ENCODE measurements at places on chromosomes 6 and 20.

GRCh38 chr6:19999319-20000191 lies 162.4 kb downstream of the ID4 start:
- DNase-seq: no peak

- DNase-seq: no peak
These were observed at the start of gene F13A1 for GRCh38 chr6:6319952-6320811. TSS of gene F13A1 (minus strand) at chr6:6320662. CDS start at chr6:6318664, 1,998 bp downstream.

DNA sequence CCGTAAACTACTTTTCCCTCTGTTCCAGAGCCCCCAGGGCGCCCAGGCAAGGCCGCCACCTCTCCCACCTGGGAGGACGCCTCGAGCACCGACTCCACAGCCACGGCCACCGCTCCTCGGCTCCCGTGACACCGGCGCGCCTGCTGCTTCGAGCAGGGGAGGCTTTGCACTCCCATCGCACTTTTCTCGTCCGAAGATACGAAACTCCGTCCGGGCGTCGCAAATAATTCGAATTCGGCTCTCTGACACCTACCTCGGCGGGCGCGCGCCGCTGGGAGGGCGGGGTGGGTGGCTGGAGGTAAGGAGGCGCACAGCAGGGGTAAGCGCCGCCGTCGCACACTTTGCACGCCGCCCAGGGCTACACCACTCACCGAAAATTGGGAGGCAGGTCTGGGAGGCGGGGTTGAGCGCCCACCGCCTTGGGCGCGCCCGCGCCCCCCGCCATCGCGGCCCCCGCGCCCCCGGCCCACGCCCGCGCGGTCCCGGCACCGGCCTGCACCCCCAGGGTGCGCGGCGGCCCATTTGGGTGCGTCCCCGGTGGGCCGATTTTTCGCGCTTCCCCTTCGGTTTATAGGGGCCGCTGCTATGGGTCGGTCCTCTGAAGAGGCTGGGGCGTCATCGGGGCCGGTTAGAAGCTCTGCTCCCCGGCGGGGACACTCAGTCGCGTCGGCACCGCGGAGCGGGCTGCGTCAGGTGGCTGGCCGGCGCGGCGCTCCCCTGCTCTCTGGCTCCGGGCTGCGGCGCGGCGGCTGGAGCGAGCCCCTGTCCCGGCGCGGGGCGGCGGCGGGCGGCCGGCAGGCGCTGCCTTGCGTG lies 36.2 kb downstream of the GNAS start:
- DNase-seq: peak; percentile 64

DNA sequence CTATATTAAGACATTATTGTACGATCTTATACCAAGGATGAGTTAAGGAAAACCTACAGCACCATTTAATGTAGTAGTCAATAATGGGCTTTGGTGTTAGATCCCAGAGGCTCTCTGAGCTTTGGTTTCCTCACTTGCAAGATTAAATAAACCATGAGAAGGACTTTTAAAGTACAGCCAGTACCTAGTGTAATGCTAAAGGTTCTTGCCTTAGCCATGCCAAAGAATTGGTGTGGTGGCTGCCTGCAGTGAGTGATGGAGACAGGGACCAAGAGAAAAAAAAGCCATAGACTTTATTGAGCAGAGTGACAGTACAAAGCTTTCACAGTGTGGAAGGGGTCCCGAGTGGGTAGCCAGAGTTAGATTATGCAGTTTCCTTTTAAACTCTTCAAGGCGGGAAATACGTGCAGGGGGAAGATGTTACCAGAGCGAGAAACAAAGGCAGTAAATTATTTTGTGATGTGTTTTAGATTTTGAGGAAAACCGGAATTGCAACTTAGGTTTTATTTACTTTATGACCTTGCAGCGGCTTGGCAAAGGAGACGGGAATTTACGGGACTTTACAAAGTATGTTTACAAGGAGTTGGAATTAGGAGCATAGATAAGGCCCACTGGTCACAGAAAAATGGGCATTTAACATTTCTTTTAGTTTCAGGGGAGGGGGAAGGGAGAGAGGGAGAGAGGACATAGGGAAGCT lies 100.4 kb downstream of the MYO6 start:
- no peak for DNase-seq

DNA sequence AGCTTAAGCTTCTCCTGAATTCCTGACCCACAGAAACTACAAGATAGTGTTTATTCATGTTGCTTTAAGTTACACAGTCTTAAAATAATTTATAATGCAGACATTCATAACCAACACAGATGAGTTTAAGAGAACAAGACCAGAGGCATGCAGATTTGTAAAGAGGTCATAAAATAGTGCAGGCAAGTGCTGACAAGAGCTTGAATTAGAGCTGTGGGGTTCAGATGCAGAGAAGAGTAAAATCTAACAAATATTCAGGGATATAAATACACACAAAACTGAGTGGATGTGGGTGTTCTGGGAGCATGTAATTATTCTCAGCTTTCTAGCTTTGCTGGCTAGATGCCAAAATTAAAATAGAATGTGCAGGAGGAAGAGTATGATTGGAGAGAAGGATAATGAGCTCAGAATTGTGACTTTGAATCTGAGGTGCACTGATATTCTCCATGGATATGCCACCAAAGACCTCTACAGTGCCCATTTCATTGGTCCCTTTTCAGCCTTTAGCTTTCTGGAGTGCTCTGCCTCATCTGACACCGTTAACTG lies 291.9 kb upstream of the SGK1 start:
- DNase-seq: no peak

DNA sequence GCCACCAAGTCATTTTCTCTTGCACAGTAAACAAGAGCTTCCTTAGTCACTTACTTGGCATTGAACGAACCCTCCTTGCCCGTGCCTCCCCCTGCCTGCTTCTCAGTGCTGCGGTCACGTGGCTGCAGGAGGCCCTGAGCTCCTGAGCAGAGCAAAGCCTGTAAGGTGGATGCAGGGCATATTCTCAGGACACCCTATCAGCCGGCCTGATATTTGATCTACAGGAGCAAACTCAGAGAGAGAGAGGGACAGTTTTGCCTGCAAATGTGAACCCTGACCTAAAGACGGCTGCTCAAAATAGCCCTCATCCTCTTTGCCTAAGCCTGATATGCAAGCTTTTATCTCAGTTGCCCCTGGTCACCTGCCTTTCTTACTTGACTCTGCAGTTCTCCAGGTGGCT lies 93.0 kb upstream of the POPDC3 start:
- DNase-seq: no peak

DNA sequence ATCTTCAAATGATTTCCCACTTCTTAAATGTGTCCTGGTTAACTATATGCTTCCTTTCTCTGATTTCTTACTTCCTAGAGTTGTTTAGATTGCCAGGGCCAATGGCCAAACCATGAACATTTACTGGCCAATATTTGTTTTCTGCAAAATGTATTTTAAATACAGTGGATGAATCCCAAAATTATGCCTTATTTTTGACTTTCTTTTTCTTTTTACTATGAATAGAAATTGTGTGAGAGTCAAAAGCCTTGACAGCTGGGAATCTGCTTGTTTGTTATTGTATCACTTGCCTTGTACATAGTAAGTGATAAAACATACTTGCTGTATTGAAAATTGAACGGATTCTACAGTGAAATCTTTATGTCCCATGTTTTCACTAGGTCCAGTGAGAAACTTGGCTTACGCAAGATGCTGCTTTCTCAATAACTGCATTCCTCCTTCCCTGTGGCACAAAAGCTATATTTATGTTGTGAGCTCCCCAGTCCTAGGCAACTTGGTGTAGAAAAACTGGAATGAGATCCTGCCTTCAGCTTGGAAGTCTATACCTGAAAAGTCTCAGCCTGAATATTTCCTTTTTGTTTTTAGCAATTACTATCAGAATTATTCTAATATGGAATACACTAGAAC lies 295.2 kb downstream of the EPHA7 start:
- no peak for DNase-seq

GRCh38 chr20:46230801-46231282 lies 77.5 kb downstream of the CDH22 start:
- no peak for DNase-seq

GRCh38 chr20:59159091-59159490 lies 4.5 kb upstream of the ZNF831 start:
- no peak for DNase-seq

- no peak for DNase-seq
These were observed 110.2 kb upstream of the RREB1 start for GRCh38 chr6:6997263-6998193.

- DNase-seq: no peak
These were observed 263.0 kb downstream of the FOXC1 start for GRCh38 chr6:1872649-1873131.

DNA sequence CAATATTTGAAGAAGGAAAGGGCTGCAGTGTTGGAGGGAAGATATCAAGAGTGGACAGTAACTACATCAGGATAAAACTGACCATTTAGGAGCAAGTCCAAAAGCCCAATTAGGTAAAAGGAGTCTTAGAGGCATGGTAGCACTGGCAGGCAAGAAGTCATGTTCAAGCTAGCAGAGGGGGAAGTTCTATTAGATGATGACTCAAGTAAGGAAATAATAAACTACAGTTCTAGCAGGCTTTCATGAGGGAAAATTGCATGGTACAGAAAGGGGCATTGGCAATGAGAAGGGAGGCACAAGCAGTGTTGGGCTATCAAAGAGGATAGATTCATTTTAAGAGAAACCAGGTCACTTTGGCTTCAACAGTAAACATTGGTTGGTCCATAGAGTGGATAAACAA lies 156.1 kb upstream of the PTPRK start:
- no peak for DNase-seq

- no peak for DNase-seq
These were observed 94.2 kb upstream of the FLRT3 start for GRCh38 chr20:14431568-14431967.

- no peak for DNase-seq
These were observed 99.9 kb upstream of the RIN2 start for GRCh38 chr20:19658137-19658536.

GRCh38 chr6:167781868-167782267 lies 44.8 kb upstream of the AFDN start:
- no peak for DNase-seq

GRCh38 chr6:26324295-26324727 lies 40.7 kb upstream of the BTN3A2 start:
- DNase-seq: no peak

- DNase-seq: no peak
These were observed 4.7 kb upstream of the AKAP7 start for GRCh38 chr6:131130554-131130940.

GRCh38 chr6:254016-254415 lies 38.3 kb upstream of the DUSP22 start:
- no peak for DNase-seq

- no peak for DNase-seq
These were observed 590.9 kb upstream of the CITED2 start for GRCh38 chr6:139965393-139965792.

GRCh38 chr20:30376767-30377658 lies 880.5 kb upstream of the DEFB115 start:
- DNase-seq: peak; percentile 70

GRCh38 chr20:33233129-33233774 lies 2.5 kb upstream of the BPIFA1 start:
- no peak for DNase-seq

DNA sequence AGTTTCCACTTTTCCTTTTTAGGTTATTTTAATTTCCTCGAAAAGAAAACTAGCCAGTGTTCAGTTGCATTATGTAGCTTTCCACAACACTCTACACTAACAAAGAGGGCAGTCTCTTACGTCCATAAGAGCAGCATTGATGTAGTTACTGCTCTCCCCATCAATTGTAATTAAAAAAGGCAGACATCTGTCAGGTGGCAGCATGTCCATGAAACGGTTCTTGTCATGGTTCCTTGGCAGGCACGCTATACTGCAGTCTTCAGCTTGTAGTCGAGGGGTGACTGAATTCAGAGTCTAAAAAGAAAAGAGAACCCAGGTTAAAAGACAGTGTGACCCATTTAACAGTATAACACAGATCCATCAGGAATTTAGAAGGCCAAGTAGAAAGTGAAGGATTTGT lies 80.1 kb upstream of the THEMIS start:
- DNase-seq: no peak

- no peak for DNase-seq
These were observed 14.6 kb downstream of the SNHG17 start for GRCh38 chr20:38420388-38421085.

DNA sequence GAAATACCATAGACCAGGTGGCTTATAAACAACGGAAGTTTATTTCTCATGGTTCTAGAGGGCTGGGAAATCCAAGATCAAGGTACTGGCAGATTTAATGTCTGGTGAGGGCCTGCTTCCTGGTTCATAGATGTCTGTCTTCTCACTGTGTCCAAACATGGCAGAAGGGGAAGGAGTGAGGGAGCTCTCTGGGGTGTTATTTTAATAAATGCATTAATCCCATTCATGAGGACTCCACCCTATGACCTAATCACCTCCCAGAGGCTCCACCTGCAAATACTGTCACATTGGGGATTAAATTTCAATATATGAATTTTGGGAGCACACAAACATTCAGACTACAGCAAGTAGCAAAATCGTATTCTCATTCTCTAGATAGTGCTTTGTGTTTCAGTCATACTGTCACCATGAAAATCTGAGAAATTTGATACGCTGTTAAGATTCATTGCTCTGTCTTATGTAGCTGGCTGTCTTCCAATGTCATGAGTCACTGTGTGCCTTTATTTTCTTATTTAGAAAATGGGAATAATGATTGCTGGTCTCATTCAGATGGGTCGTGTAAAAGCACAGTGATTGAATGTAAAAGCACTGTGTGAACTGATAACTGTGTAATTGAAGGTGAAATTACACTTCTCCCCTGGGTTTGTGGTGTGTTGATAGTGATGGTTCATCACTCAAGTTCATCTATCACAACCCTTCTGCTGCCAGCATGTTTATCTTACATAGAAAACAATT lies 8.9 kb upstream of the ERVFRD-1 start:
- no peak for DNase-seq

- no peak for DNase-seq
These were observed 314.8 kb upstream of the QKI start for GRCh38 chr6:163099621-163100171.

DNA sequence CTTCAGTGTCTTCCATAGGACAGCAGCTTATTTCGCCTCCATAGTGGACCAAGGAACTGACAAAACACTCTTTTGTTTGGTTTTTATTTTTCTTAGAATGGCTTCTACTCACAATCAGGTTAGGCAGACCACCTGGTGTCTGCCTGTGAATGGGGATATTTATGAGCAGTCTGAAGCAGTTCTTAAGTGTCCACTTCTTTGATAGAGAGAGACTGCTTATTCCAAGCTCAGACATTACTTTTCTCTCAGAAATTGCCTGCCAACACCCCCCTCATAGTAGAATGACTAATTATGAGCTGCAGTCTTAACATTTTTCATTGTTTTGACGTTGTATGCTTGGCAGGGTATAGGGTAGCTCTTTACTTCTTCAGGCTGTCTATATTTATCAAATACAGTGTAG lies 174.7 kb downstream of the ZFAND3 start:
- DNase-seq: no peak

GRCh38 chr20:62117658-62118057 lies 4.6 kb upstream of the LSM14B start:
- no peak for DNase-seq

DNA sequence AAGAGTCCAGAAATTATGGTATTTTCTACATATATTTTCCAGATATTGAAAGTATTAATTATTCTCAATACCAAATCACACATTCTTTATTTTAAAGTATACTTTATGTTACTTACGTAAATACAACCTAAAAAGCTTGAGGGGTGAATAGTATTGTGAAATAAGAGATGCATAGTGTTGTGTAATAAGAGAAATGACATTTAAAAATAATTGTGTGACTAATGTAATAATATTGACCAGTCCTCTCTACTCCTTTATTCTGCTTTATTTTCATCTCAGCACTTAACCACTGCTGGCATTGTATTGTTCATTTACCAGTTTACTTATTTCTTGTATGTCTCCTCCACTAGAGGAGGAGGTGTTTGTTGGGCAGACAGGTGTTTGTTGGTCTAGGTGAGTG lies 135.6 kb downstream of the EYA4 start:
- no peak for DNase-seq

GRCh38 chr20:58310291-58310782 lies 822 bp downstream of the RAB22A start:
- DNase-seq: no peak
